Epithelial cell of proximal tubule (primary cell): ENCODE measurements at places on chromosomes 5 and 9.

GRCh38 chr5:8954801-8955200 lies 591.1 kb downstream of the SEMA5A start:
- no peak for DNase-seq

DNA sequence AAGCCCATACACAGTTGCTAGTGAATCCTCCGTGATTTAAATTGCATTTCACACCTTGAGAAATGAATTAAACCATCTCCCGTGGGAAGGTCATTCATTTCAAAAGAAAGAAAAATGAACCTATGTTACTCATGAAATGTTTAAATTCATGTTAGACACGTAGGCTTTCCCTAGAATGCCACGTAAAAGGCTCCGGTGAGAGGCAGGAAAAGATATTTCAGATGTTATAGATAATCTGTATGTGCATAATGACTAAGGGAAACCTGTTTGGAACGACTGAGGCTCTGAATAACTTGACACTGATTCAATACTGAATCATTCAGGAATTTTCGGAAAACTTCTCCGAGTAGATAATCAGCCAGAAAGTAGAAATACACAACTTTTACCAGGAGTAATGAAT lies 134.3 kb upstream of the ICE1 start:
- DNase-seq, result no peak

DNA sequence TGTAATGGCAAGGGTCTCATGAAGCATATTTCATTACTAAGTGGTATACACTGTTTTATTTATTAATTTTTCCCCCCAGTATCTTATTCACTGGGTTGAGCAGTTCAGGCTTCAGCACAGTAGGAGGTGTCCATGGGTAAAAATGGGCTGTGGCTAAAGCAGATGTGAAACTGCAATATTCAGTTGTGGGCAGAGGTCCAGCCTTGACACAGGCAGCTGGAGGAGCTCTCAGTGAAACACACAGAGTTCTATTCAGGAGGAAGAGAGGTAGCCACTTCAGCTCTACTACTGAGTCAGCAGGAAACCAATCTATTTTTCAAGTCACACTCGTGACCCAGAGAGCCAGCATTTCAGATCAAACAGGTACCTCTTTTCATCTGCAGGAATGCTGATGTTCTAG lies 418.3 kb downstream of the CDH10 start:
- no peak for DNase-seq

GRCh38 chr9:136322756-136323330 lies 4.5 kb upstream of the GPSM1 start:
- DNase-seq, result no peak

- no peak for DNase-seq
Observed at GRCh38 chr5:118778941-118779340, 209.4 kb downstream of the DTWD2 start.

GRCh38 chr9:12955510-12956163 lies 180.8 kb downstream of the LURAP1L start:
- DNase-seq, result no peak

DNA sequence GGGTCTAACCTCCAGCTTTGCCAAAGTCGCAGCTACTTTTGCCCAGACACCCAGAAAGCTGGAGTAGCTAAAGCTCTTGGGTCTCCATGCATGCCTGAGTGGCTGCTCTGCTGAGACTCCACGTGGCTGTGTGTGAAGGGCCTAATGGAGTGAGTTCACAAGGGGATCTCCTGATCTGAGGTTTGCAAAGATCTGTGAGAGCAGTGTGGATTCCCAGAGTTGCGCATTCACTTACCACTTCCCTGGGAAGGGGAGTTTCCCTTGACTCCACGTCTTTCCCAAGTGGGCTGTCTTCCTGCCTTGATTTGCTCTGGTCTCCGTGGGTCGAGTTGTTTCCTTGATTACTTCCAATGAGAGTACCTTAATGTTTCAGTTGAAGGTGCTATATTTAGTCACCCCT lies 17.6 kb upstream of the CDKN2B start:
- no peak for DNase-seq

- DNase-seq, result no peak
Observed at GRCh38 chr5:163995206-163995605, 489.8 kb downstream of the MAT2B start.

DNA sequence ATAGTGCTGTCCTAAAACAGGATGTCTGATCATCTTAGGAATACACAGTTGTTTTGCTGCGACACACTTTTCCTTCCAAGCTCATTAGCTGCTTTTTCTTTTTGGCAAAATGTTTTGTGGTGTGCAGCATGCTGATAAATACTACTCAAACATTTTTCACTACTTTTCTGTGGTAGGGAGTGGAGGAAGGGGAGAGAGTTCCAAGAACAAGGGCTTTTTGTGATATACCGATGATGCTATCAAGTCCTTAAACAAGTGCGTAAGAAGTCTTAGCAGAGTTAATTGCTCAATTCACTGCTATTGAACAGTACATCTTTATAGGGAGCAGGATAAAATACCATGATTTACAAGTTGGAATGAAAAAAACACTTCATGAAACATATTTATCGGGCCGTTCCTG lies 23.6 kb upstream of the TEK start:
- DNase-seq, result no peak

- no peak for DNase-seq
Observed at GRCh38 chr5:15787681-15788080, 287.7 kb downstream of the FBXL7 start.

- no peak for DNase-seq
Observed at GRCh38 chr9:129748249-129748648, 4.6 kb downstream of the PTGES start.
